Activated T-helper 1 cell treated with anti-CD3 and anti-CD28 coated beads, Interleukin-12 subunit alpha, Interleukin-12 subunit beta, Interleukin-2, Interleukin-4 antibody, amounts not matched to agents 30 ng/mL and 10 ng/mL and 1 ng/mL, durations not matched to agents 14 hours and 24 hours and 36 hours (primary cell): ENCODE measurements at places on chromosomes 4 and X. TPM values are rescaled to one million over a fixed set of nuclear protein-coding genes. Genes with fewer than 3 reads are reported as not detected.

- no peak for DNase-seq
Observed at GRCh38 chr4:26959654-26960047, 99.0 kb downstream of the STIM2 start.

DNA sequence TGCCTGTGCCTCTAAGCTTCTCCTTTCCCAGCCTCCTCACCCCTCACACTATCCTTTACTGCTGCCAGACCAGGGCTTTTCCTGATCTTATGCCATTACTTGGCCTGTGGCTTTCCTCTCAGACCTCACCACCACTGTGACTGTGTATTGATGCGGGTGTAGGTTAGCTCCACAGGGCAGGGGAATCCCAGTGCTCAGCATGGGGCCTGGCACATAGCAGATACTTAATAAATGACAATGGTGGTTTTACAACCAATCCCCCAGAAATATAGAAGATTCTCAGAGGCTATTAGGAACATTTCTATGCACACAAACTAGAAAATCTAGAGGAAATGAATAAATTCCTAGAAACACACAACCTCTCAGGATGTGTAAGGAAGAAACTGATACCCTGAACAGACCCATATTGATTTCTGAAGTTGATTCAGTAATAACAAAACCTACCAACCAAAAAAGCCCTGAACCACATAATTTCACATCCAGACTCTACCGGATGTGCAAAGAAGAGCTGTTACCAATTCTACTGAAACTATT lies 129.6 kb upstream of the QRFPR start:
- DNase-seq, result no peak

GRCh38 chr4:5389756-5390310 lies 318.5 kb downstream of the EVC2 start:
- DNase-seq, result no peak

The RAB39B gene
- total RNA-seq, result 11.4 and 12.5 TPM in 2 replicates

The BEND2 gene
- total RNA-seq, result not detected in 2 replicates

The VCX2 gene
- total RNA-seq, result not detected in 2 replicates

GRCh38 chr4:38322714-38323113 lies 341.3 kb upstream of the KLF3 start:
- DNase-seq, result no peak

The MAGEA9B gene
- total RNA-seq, result not detected in 2 replicates

DNA sequence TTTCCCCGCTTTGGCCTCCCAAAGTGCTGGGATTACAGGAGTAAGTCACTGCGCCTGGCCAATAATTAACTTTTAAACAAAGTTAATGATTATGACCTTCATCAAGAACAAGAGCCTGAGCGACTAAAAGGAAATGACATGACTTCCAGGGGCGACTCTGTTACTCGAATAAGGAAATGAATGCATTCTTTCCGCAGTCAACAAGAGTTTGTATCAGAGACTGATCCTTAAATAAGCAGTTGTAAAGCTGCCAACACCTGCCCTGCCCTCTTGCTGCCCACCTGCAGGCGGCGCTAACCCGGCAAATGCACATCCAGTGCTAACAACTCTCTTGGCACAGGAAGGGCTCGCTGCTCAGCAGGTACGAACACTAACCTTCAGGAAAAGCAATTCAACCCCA lies 27.3 kb downstream of the WDR1 start:
- no peak for DNase-seq

DNA sequence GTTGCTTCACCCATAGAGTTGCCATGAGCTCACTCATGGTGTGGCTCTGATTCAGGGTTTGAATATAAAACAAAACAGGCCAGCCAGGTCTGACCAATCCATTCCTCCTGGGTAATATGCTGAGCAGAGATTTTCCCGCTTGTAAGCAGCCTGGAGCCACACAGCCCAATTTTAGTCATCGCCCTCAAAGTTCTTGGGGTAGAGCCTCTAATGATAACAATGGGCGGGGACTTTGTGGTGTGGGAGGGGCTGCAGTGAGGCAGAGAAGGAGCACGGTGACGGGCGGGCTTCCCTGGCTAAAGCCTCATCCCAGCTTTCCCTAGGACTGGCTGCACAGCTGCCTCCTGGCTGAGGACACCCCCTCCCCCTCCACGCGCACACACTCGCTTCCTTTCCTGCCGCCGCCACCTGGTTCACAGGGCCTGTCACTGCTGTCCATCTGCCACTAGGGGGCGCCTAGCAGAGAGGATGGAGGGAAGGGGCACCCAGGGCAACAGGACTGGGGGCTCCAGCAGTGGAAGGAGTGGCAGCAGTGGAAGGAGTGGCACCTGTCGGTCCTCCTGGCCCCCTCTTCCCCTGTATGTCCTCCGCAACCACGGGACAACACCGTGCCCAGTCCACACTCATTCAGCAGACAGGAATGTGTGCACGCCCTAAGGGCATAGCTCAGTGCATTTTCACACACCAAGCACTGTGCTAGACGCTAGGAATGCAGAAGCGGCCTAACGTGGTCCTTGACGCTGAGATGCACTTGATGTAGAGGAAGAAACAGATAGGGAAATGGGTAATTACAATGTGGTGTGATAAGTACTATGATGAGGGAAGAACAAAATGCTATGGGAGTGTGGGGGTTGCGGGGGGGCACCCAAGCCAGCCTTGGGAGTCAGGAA lies 26.8 kb downstream of the PRPS1 start:
- DNase-seq, result peak; percentile 38

GRCh38 chrX:132689612-132690563 lies 201.1 kb upstream of the MBNL3 start:
- DNase-seq, result no peak

GRCh38 chr4:149574971-149575370 lies 240.7 kb downstream of the IQCM start:
- DNase-seq, result no peak

The IL13RA2 gene
- total RNA-seq, result not detected in 2 replicates

DNA sequence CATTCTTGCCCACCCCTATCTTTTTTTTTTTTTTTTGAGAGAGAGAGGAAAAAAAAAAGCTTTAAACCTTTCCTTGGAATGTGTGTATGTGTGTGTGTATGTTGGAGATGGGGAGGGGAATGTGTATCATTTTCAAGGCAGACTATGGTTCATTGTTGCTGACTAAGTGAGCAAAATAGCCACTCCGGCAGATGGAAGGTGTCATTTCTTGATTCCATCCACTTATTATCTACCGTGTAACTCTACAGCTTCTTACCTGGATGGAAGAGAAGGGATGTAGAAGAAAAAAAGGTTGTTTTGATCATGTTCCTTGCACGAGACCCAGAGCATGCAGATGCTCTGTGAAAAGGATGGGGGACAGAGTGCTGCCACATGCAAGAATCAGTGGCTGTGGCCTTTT lies 5.9 kb upstream of the GK2 start:
- DNase-seq, result no peak

DNA sequence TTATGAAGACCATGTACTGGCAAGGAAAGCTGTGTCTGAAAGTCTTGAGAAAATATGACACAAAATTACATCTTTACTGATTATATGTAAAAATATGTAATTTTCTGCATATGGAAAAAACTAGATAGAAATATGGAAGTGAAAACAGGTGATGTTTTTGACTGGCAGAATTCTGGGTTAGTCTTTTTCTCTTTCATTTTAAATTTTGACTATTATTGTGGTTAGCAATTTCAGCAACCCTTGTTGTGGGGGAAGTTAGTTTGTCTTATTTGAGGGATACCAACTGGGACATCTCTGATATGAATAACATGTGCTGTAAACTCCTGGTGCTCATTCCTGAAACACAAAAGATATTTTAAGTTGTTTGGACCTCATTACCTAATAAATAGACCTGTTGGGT lies 49.9 kb upstream of the CPEB2 start:
- DNase-seq, result no peak

- no peak for DNase-seq
Observed at GRCh38 chrX:1870421-1870820, 255.6 kb downstream of the ASMT start.

DNA sequence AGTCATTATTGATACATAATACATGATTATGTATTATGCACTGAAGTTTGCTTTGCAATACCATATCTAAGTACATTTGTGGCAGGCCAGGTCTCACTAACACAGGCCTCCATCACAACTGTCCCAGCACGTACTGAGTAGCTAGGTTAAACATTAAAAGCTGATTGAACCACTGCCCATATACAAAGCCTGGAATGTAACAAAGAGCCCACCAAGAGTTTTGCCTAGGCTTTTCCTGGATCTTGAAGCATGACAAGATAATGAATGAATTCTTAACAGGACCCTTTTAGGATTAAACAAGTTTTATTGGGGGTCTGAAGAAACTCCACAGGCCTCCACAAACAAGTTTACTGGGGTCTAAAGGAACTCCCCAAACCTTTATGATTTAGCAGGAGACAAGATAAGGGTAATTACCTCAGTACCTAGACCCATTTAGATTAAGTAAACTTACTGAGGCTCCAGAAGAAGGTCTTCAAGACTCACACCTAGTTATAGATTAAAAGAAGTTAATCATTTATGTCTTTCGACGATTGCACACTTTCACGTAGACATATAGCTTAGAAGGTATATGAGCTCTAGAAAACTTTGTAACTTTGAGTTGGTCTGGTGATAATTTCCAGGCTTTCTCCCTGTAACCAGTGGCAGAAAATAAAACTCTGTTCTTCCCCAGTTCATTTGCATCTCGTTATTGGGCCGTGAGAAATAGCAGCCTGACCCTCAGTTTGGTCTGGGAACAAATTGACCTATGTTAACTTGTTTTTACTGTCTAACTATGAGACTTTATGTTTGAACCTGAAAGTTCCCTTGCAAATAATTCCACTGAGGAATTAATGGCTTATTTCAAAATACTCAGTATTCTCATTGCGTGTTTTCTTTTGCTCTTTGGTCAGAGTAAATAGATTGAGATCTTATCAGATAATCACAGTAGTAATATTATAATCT lies 84.8 kb downstream of the PHEX start:
- DNase-seq, result no peak

DNA sequence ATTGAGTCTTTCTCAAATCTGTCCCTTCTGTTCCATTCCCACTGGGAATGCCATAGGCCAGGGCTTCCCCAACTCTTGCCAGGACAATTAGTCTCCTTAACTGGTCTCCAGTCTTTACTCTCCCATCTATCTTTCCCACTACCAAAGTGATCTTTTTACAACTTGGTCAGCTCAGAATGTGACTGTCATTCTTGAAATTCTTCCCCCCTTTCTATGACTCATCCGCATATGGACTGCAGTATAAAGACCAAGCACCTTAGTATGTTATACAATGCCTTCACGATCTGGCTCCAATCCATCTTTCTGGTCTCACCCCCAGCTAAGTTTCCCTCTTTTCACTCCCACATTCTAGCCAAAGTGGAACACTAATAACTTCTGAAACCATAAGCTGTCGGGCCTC lies 383.8 kb downstream of the OPHN1 start:
- DNase-seq, result no peak

GRCh38 chr4:142817442-142817841 lies 28.7 kb downstream of the INPP4B start:
- no peak for DNase-seq

DNA sequence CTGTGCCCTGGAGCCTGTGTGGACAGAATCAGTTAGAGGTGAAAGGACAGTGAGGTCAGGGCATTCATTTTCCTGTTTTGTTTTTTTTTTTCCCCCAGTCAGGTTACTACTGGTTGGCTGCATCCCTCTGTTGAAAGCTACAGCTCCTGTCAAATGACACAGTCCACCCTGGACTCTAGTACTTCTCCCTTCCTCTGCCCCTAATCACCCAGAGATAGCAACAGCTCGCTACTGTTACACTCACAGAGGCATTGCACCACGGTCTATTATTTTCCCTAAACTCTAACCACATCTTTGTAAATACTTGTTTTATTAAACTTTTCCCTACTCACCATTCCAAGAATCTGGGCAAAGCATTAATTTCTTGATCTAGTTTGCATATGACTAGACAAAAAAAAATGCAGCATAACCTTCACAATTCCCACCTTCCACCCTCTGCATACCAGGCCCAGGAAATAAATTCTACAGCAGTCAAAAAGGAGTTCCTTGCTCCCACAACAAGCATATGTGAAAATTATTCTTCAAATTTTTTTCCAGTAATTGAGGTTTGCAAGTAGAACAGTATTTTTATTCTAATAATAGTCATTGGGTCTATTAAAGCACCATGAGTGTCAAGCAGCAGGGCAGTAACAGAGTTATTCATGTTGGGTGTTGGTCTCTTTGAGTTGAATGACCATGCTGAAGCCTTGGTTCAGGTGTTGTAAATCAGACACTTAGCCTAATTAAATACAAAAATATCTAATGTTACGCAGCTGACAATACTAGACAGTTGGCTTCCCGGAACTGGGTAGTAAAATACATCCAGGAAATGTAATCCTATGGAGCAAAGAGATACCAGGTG lies 329.2 kb downstream of the INPP4B start:
- no peak for DNase-seq

DNA sequence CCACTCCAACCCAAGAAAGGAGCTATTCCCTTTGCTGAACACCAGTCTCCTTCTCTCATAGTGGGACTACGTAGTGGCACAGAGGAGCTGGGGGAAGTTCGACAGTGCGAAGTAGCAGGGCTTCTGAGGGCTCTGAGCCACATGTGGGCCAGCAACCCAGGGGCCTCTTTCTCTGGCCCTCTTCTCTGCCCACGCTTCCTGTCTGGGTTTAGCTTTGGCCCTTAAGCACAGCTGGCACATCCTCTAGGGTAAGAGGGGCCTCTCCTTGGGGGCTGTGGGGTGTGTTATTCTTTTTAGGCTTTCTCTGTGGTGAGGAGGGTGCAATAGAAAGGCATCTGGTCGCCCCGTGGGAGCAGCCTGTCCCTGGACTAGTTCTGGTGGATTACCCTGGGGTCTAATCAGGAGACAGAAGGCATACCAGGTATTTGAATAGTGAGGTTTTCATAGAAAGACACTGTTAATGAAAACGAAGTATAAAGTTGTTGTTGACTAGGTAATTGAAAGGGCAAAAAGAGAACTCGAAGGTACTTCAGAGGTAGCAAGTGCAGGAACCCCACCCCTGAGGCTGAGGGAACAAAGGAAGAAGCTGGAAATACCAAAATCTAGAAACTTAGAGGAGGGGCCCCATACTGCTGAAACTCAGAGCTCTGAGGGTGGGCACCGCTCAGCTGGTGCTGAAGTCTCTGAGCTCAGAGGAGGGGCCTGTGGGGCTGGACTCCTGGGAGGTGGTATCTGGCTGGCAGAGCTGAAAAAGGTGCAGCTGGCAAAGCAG lies 151.9 kb upstream of the RPS6KA3 start:
- DNase-seq, result no peak

DNA sequence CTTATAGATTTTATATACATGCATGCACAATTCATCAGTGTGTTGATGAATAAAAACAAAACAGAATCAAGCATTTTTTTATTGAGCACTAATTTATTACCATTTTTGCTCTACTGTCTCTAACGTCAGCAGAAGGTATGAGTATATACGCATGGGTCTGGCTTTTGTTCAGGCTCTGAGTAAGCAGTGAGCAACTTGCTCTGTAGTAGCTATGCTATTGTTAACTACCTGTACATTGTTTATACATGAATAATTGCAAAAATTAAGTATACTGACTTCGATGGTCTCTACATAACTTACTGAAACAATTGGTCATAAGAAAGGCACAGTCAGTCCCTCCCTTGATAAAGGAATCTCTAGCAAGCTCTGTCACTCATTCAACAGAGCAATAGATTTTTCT lies 122.9 kb downstream of the RS1 start:
- DNase-seq, result no peak
